ENCODE measurements at places on chromosomes 12 and 14.

- DNase-seq = peak; percentile 72
Measured at GRCh38 chr12:122917507-122918121, 21.7 kb upstream of the VPS37B start.

DNA sequence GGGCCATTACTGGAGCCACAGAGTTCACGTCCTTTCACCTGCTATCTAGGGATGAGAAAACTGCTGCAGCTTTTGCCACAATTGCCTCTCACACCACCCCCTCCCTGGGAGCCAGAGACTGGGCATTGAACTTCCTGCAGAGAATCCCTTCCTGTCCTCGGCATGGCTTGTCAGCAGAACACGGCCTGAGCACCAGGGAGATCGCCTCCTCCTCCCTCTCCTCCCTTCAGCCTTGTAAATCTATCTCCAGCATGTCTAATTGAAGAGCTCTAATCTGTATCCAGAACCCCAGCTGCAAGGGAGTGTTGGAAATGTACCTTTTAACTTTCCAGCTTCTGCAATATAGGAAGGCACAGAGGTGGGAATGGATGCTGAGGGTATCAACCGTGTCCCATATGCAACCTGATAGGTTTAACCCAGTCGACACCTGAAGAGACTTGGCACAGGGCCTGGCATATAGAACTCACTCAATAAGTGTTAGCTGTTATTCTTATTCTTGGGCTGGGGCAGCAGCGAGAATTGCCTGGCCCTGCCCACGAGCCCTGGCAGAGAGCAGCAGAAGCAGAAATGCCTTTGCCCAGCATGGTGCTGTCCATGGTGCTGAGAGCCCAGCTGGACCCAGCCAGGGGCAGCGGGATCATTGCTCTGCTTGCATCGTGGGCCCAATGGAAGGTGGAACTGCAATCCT, 26.8 kb downstream of the TMEM63C start:
- peak; percentile 49 for DNase-seq

GRCh38 chr14:94941311-94941710, 171.4 kb upstream of the GSC start:
- no peak for DNase-seq

DNA sequence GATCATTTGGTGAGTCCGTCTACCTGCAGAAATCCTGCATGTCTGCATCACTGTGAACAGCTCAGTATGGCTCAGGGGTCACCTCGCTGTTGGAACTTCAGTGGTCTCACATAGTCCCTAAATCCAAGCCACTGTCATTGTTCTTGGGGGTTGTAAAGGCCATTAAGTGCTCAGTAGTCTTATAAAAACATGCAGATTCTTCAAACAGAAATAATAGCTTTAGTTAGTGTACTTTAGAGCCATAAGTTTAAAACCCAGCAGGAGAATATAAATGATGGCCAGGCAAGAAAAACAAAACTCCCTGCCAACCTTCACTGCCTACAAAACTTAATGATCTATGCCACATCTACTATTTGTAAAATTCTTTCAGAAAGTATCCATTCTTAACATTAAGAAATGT, 396.3 kb downstream of the SYT1 start:
- no peak for DNase-seq

GRCh38 chr14:67335781-67336180, 23.8 kb downstream of the ATP6V1D start:
- DNase-seq = no peak

GRCh38 chr14:88599761-88600439, 37.1 kb downstream of the ZC3H14 start:
- no peak for DNase-seq

DNA sequence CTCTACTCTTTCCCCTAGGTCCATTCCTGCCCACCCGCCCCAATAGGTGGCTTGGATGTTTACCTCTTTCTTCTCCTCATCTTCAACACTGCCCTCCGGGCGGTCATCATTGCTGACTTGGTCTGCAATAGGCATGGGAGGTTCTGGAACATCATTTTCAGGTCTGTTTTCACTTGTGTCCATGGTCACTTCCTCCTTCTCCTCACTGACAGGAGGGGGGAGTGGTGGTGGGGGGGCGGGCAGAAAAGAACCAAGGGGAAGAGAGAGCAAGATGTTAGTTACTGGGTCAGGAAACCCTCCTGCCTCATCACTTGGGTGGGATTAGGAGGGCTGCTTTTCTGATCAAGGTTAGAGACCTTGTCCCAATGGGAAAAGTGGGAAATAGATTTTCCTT, 12.1 kb upstream of the CDH24 start:
- DNase-seq = peak; percentile 53

DNA sequence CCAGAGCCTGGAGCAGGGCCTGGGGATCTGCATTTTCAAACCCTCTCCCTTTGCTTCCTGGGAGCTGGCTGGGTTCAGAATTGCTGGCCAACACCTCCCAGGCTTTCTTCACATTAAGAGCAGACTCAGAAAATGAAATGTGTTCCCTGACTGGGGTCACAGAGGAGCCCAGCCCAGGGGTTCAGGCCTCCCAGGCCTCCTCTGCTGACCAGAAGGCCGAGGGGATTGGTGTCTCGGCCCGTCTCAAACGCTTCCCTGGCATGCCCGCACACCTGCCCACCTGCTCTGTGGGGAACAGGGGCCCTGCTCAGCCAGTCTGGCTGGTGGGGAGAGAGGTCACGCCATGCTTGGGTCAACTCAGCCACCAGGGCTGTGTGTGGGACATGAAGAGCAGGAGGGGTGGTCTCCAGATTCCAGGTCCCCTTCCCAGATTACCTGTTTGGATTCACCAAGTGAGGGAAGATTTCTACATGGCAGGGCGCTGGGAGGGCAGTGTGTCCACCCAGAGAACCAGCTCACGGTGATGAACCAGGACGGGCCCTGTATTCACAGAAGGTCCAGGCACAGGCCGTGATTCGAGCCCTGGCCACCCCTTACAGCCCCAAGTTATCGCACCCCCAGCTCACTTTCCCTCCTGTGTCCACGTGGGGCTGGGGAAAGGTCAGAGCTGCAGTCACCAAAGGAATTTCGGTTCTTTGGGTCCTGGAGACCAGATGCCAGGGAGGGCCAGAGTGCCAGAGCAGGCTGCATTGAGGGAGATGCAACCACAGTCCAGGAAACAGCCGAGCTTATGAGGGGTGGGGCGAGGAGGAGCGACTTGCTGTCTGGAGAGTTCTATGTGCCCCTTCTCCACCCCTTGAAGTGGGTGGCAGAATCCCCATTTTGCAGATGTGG, 55.2 kb upstream of the RIN3 start:
- no peak for DNase-seq

GRCh38 chr12:45231515-45232145, 15.7 kb downstream of the ANO6 start:
- no peak for DNase-seq

- DNase-seq = no peak
Measured at GRCh38 chr12:68158432-68158831, 1.1 kb downstream of the IFNG start.

- DNase-seq = no peak
Measured at GRCh38 chr12:91384806-91385205, 202.2 kb upstream of the DCN start.

DNA sequence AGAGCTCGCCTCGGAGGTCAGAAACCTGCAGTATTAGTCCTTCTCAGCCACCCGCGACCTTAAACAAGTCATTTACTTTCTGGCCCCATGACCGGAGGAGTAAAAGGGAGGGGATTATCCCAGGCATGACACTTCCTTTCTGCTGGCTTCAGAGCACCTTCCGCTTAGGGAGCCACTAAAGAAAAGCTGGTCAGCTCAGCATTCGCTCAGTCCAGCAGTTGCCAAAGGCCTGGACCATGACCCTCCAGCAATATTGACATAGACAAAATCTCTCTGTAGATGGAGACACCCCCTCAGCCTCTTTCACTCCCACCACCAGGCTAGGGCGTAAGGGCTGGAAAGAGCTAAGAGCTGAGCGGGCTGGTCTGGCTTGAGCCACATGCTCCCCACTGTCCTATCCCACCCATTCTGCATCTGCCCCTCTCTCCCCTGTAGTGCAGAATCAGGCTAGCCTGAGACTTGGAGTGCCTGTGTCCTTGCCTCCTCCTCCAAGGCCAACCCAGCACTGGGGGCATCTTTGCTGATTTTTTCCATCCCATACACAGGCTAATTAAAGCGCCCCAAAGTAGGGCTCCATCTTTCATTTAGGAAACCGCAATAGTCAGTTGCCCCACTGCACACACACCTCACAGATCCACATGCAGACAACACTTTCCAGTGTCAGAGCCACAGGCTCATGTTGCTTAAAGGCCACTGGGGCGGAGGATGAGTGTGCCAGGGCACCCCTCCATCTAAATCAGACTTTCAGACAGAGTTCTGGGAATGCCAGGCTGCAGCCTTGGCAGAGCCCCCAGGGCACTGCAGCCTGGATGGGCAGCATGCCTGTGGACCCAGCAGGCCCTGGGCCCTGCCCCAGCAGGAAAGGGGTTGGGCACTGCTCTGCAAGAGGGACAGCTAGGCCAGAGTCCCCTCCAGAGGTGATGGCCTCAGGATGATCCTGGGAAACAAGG, 4.0 kb upstream of the CPNE6 start:
- no peak for DNase-seq

GRCh38 chr14:105793836-105794235, 267.5 kb downstream of the TMEM121 start:
- no peak for DNase-seq

DNA sequence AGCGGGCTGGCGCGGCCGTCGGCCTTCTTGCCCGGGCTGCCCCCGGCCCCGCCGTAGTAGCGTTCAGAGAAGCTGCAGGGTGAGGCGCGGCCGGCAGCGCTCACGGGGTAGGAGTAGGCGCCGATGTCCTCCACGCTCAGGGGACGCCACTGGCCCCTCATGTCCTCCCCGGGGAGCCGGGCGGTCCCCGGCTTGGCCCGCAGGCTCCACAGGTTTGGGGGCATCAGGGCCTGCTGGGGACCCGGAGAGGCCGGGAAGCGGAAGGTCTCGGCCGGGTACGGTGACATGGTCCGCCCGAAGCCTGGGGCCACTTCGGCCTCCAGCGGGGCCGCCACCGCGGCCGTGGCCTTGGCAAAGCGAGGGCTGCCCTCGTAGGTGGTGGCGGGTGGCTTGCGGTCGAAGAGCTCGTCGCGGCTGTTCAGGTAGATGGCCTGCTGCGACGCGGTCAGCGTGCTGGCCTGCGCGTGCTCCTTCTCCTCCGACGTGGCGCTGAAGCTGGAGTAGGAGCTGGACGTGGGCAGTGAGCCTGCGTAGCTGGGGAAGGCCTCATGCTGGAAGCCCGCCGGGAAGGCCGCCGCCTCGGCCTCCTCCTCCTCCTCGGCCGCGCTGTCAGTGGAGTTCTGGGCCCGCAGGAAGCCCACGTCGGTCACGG, 48.7 kb downstream of the BEGAIN start:
- peak; percentile 11 for DNase-seq

- DNase-seq = no peak
Measured at GRCh38 chr14:68293404-68293803, 473.8 kb downstream of the RAD51B start.

DNA sequence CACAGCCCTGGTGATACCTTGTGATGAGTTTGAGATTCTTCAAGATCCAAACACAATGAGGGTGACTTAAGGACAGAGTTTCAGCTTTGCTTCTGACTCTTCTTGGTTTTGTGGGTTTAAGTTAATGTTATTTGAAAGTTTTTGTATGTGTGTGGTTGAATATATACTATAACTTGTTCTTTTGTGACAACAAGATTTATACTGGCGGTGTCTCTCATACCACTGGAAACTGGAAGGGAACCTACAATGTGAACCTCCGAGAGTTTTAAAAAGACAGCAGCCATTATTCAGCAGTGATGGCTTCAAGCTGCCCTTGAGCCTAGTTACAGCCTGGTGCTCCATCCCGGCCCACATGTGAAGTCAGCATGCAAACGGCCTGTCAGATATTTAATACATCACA, 87.9 kb upstream of the IGF1 start:
- DNase-seq = no peak
